ENCODE measurements at places on chromosomes 3 and 15.

DNA sequence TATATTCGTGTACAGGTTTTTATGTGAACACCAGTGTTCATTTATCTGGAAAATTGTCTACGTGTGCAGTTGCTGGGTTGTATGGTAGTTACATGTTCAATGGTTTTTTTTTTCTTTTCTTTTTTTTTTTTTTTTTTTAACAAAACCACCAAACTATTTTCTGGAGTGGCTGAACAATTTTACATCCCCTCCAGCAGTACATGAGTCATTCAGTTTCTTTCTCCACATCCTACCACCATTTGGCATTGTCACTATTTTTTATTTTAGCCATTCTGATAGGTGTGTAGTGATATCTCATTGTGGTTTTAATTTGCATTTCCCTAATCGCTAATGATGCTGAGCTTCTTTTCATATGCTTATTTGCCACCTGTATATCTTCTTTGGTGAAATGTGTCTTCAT lies 256.3 kb upstream of the EOMES start:
- peak; percentile 25 for DNase-seq

- DNase-seq, result peak; percentile 98
These were observed at the start of the genes CCDC51 and TMA7 for GRCh38 chr3:48439820-48440589. CCDC51 (minus strand) TSS chr3:48440119; CDS start chr3:48435128, 4,991 bp downstream. TMA7 (plus strand) TSS chr3:48440257; CDS start chr3:48440297, 40 bp downstream.

DNA sequence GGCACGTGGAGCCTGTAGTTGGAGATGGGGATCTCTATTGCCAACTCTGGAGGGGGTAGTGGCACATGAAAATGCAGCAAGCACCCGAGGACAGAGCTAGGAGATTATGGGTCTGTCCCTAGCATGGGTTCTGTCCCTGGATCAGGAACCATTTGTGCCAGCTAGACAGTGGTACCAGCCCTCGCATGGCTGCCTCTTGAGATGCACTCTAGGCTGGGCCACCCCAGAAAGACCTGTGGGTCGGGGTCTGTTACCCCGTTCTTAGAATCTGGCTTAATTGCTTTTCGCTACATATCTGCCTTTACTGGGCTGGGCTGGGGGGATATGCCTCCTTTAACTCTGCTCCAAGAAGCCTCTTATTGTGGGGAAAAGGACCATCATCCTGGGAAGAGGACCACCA lies 54.5 kb downstream of the EPHB1 start:
- DNase-seq, result no peak

DNA sequence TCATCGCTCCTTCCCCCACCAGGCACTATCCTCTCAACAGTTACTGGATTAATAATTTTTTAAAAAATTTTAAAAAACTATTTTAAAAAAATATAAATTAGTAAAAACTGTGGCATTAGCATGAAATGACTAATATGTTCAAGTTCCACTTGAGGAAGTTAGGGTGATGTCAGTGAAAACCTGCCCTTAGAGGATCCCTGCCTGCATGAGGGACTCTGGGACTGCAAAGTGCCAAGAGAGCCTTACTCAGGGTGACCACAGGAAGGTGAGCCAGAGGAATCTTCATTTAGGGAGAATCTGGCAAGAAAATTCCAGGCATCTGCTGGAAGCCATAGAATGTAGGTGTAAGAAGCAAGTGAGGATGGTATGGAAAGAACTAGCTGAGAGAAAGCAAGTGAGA lies 157.7 kb upstream of the BCL6 start:
- DNase-seq, result no peak

DNA sequence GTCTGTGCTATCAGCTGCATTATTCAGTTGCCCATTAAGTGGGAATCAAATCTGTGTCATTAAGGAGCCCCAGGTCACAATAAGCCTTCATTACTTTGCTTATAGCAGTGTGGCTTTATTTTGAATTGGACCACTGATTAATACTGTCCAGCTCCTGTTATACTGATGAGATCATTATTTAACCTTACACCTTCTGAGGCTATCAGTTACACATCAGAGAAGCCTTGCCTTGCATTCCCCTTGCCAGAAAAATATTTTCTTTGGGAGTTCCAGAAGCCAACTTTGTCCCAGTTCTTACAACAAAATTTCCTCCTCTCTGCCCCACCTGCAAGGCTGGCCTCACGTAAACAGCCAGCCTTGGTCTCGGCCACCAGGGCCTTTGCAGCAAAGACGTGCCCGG lies 29.7 kb upstream of the ARNT2 start:
- DNase-seq, result no peak

DNA sequence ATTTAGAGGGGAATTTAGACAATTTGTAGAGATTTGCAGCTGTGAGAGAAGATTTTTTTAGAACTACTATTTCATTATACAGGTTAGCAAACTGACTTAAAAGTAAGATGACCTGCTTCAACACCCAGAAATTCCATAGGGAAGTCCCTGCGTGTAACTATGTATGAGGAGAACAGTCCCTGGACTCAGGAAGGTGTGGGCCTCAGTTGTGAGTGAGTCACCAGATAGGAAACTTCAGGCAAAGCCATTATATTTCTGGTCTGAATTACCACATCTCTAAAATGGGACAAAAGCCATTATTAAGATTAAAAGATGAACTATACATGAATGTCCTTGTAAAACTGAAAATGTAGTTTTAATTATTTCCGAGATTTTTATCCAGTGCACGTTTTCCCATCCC lies 488.3 kb upstream of the GOLIM4 start:
- DNase-seq, result no peak

- DNase-seq, result no peak
These were observed 31.6 kb downstream of the KLHL25 start for GRCh38 chr15:85763157-85763556.

DNA sequence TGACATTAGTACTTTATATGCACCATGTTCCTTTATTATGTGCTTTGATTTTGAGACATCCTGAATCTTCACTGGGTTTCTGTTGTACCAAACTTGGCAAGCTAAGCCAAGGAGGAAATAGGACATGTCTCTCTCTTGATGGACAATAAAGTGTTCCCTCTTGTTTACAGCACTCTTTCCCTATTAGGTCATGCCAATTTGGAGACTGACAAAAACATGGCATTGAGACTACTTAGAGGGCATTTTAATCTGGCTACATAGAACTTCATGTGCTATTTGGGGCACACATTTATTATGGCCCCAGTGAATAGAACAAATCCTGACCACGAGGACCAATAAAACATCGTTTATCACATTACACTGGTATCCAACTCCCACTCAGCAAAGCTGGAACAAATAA lies 85.3 kb upstream of the TNFSF10 start:
- no peak for DNase-seq

DNA sequence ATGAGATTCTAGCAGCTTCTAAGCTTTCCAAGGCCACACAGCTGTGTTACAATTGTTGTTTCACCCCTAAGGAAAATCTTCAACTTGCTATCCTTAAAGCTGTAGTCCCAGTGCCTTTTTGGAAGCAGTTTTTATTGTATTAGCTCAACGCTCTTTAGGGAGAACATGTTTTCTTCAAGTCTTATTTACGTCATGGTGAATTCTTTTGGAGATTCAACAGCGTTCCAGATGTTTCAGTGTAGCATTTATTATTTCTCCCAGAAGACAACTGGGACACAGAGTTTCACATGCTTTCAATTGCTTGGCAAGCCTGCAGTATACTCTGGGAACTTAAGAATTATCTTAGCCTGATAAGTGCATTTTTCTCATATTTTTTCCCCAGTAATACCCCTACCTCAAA lies 888.3 kb downstream of the PLOD2 start:
- no peak for DNase-seq

GRCh38 chr15:88810446-88810845 lies 7.2 kb downstream of the ACAN start:
- no peak for DNase-seq

GRCh38 chr3:158200955-158201354 lies 91.1 kb downstream of the RSRC1 start:
- DNase-seq, result no peak

DNA sequence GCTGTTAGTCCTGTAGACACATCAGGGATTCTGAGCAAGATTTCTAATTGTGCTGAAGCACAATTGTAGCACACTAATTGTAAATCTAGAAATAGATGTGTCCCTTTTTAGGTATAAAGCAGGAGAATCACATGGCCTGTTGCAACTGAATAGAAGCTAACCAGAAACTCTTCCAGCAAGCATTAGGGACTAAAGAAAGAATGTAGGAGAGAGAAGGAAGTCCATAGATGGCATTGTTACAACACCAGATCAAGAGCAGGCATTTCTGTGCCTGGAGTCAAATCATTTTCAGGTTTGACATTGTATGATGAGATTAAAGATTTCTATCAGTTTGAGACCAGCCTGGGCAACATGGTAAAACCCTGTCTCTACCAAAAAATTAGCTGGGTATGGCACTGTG lies 27.4 kb downstream of the CALML4 start:
- DNase-seq, result no peak

DNA sequence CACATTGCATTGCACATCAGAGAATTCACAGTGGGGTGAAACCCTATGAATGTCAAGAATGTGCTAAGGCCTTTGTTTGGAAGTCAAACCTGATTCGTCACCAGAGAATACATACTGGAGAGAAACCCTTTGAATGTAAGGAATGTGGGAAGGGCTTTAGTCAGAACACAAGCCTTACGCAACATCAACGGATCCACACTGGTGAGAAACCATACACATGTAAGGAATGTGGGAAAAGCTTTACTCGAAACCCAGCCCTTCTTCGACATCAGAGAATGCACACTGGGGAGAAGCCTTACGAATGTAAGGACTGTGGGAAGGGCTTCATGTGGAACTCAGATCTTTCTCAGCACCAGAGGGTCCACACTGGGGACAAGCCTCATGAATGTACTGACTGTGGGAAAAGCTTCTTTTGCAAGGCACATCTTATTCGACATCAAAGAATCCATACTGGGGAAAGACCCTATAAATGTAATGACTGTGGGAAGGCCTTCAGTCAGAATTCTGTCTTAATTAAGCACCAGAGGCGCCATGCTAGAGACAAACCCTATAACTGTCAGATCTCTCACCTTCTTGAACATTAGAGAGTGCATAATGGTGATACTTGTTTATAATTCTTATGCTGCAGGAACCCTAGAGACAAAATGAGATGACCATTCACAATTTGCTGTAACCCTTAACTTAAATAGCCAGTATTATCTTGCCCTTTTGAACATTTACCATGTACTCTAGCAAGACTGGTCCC lies 9.0 kb downstream of the ZNF662 start:
- no peak for DNase-seq

DNA sequence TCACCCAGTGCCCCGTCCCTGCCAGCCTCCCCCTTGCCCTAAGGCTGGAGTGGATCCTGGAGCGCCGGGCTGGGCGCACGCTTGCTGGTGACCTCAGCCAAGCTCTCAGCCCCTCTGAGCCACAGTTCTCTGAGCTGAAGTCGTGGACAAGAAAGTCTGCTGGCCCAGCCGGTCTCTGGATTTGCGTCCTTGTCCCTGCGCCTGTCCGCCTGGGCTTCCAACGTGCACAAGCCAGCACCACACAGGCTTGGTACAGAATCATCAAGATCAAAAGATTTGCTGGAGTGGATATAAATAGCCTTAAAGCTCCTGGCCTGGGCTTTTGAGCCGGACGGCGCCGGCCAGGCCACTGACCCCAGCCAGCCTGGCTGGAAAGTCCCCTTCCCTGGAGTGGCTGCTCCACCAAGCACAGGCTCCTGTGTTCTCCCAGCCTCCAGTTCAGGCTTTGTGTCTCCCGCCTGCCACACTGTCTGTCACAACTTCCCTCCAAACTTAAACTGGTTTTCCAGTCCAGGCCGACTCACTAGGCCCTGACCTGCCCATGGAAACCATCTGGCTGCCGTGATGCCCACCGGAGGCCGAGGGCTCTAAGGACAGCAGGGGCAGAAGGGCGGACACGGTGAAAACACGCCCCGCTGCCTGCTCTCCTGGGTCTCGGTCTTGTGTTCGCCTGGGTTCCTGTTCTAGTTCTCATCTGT lies 156.2 kb downstream of the NUP210 start:
- no peak for DNase-seq

- no peak for DNase-seq
These were observed 57.4 kb downstream of the ANXA2 start for GRCh38 chr15:60340207-60340921.

GRCh38 chr15:64151727-64152506 lies at the start of gene SNX22:
SNX22 (plus strand) TSS chr15:64151731; CDS start chr15:64151776, 45 bp downstream.
- no peak for DNase-seq

DNA sequence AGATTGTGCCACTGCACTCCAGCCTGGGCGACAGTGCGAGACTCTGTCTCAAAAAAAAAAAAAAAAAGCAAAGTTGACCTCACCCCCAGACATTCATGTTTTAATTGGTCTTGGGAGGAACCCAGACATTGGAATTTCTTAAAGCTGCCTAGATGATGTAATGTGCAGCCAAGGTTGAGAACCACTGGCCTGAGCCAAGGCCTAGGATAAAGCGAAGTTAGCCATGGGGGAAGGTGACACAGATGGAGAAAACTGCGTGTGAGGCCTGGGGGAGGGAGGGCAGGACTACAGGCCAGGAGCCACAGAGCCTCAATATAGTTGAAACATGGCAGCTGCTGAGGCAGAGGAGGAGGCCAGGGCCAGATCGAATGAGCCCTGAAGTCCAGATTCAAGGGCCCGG lies 21.0 kb downstream of the GLB1 start:
- DNase-seq, result no peak

DNA sequence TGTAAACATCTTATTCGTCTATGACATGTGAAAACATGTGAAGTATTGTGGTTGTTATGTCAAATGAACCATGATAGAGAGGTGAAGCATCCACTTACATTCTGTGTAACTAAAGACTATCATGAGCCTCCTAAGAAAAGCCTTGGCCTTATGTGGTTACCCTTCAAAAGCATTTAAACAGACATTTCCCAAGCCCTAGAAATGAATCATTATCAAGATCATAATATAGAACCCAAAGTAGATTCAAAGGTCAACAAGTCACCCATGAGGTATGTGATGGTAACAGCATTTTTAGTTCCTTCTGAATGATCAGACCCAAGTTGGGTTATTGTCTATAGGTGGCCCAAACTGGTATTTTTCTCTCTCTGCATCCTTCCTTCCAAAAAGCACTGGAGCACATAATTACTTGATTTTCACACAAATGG lies 408.0 kb downstream of the TBL1XR1 start:
- DNase-seq, result no peak

DNA sequence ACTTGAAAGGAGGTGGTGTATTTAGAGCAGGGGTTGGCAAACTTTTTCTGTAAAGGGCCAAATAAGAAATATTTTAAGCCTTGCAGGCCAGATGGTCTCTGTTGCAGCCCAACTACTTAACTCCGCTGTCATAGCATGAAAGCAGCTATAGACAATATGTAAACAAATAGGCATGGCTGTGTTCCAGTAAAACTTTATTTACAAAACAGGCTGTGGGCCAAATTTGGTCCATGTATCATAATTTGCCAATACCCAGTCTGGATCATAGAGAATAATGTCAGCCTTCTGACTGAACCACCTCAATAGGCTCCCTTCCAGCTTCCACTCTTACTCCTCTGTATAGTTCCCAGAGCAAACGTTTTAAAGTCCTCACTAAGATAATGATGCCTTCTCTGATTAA lies 638.8 kb upstream of the CFAP20DC start:
- DNase-seq, result no peak

DNA sequence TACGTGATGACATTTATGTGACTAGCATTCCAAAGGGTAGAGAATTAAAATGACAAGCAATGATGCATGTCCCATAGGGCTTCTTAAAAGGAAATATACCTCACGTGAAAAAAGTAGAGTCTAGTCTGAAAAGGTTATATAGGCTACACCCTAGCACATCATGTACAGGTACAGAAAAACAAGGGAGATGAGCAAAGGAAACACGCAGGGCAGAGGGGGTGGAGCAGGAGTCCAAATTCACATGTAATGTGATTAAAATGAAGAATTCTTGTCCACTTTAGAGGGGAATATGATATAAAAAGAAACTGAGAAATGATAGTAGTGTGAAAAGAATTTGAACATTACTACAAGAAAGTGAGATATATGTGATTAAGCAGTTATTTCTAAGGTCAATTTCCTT lies 59.4 kb downstream of the HACD2 start:
- no peak for DNase-seq
